ENCODE measurements at places on chromosomes 1 and 21.

DNA sequence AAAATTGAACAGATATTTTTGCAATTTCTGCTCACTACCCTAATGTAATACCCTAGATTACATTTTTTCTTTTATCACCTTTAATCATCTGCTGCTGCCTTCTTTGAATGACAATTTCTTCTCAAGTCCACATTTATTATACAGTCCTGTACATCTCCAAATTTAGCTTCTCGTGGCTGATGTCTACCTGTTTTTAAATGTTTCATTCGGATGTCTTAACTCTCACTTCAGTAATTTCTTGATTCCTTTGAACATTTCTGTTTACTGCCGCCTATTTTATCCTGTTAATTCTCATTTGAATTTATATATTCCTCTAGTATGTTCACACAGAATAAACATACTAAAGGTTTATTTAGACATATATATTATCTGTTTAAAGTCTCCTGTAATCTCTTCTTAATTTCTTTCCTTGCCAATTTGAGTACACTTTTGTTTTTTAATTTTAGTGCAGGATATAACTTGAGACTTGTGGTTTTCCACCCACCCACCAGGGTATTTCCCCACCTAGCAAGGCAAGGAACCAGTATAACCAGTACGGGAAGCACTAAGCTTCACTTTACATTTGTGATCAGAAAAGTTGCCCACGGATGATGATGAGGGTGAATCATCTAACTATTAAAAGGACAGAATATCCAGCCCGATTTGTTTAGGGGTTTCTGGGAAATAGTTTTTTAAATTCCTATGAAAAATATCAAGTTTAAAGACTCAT, 12.7 kb downstream of the INSL5 start:
- DNase-seq, result no peak

DNA sequence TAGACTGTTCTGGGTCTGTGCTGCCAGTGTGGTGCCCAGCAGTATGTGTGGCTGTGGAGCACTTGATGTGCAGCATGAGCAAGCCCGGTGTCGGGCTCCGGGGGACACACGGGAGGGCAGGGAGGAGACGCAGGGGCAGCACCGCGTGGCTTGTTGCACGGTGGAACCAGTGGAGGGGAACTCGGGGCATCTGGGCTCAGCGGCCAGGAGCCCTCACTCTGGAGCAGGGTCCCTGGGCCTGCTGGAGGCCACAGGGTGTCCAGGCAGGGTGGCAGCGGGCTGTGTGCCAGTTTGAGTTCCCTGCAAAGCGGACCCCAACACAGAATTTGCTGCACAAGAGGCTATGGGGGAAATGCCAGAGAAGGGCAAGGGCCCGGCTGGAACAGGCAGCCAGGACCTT, 30.6 kb downstream of the PCNT start:
- no peak for DNase-seq

- no peak for DNase-seq
Observed at GRCh38 chr21:42102991-42103390, 31.9 kb downstream of the UMODL1 start.

GRCh38 chr1:33898881-33899280, 35.0 kb downstream of the HMGB4 start:
- no peak for DNase-seq

GRCh38 chr1:53615101-53615500, 123.9 kb downstream of the GLIS1 start:
- no peak for DNase-seq

GRCh38 chr1:15799928-15800835, 7.3 kb downstream of the UQCRHL start:
- no peak for DNase-seq

DNA sequence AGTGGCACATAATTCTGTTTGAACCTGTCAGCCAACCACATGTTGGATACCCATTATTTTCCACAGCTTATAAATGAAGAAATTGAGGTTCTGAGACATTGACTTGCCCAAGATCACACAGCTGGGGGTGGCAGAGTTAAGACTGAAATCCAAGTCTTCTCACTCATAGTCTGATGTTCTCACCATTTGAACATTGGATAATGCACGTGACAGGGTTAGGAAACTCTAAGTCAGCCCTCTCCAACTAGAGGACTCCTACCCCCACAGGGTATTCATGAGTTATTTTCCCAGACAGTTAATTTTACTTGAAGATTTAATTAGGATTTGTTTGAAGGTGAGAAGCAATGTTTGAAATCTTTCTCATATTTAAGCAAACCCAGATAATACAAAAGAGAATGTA, 38.1 kb upstream of the C1orf105 start:
- DNase-seq, result no peak

DNA sequence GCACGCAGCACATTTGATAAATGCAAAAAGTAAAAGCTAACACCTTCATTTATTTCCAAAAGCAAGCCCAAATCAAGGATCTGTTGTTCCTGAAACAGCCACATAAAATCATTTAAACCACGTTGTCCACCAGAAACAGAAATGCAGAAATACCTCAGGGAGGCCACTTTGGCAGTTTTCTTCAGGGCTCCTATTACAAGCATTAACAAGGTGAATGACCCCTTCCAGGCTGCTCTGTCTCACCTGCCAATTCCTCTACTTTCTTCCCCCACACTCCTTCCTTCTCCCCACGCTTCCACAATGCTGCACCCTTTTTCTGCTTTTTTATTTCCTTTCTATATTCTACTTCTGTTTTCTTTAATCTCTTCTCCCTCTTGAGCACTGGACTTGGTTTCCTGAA, 55.0 kb upstream of the PTGFRN start:
- DNase-seq, result no peak

- no peak for DNase-seq
Observed at GRCh38 chr1:63955370-63956145, 181.7 kb downstream of the ROR1 start.

DNA sequence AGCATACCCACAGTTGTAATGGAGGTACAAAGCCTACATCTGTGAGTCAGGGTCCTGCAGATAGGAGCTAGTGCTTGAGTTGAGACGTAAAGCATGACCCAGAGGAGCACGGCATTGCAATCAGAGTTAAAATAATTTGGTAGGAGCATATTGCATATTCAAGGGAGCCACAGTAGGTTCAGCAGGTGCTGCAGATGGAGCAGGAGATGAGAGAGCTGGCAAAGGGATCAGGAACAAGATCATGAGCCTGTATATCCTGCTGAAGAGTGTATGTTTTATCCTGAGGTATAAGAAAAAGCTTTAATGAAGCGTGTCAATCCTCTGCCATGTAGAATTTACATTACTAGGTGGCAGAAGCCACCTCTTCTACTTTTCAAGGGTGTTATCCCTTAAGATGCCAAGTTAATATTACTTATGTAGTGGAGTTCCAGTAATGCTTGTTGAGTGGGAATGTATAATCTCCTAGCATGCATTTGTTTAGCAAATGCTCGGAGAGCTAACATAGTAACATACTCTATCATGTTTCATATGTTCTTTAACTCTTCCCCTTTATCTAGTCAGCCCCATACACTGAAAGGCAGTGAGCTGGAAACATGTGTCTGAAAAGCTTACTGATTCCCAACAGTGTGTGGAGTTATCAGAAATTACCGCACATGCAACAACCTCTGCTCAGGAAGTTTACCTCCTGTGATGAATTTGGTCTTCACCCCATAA, 300.3 kb downstream of the GRIK1 start:
- no peak for DNase-seq

GRCh38 chr1:243494741-243495431, 239.0 kb downstream of the SDCCAG8 start:
- no peak for DNase-seq

DNA sequence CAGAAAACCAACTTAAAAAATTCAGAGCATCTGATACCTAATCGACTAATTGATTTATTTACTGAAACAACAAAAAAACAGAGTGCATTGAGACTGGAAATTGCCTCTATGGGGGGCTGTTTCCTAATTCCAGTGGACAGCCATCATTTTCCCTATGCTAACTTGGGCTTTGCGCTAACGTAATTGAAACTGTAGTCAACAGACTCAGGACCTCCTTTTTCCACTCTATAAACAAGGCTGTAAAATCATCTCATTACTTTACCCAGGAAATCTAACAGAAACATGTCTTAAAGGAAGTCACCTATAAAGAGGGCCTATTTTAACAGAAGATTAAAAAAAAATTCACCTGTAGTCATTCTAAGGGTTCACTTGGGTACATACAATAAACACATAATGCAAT, 2.1 kb downstream of the ERG start:
- no peak for DNase-seq

GRCh38 chr1:33384040-33384812, 46.7 kb downstream of the PHC2 start:
- no peak for DNase-seq

DNA sequence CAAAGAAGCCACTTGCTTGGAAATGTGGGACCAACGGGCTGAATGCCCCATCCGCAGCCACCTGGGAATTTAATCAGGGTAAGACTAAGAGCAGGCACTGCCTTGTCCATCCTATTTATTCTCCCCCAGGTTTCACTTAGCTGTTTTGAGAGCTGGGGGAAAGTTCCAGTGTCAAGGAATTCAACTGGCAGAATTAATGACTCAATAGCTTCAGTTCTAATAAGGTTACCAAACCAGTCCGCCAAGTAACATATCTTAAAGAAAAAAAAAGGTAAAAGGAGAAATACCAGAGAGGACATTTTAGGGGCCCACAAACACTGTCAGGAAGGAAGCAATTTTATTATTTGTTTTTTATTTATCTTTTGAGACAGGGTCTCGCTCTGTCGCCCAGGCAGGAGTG, 157.6 kb upstream of the SOD1 start:
- no peak for DNase-seq

GRCh38 chr1:168466092-168466713, 77.6 kb downstream of the XCL2 start:
- DNase-seq, result no peak

DNA sequence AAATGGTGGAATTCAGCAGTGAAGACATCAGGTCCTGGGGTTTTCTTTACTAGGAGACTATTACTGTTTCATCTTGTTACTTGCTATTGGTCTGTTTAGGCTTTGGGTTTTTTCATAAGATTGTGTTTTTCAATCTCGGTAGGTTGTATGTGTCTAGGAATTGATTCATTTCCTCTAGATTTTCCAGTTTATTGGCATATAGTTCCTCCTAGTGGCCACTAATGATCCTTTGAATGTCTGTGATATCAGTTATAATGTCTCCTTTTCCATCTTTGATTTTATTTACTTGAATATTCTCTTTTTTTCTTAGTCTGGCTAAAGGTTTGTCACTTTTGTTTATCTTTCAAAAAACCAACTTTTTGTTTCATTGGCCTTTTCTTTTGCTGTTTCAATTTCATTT, 233.0 kb downstream of the RWDD3 start:
- DNase-seq, result no peak

- no peak for DNase-seq
Observed at GRCh38 chr1:219668446-219668845, 55.5 kb upstream of the ZC3H11B start.

DNA sequence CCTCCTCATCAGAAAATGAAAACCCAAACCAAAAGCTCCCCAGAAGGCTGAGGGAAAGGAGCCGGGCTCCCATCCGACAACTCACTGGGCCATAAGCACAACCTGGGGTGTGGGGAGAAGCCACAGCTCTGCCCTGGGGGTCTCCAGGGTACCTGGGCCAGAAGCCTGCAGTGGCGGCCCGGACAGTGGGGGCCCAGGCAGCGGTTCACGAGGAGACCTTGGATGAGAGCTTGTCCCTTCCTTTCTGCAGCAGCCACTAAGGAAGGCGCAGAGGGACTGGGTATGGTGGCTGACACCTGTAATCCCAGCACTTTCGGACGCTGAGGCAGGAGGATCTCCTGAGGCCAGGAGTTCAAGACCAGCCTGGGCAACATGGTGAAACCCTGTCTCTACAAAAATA, 17.5 kb upstream of the TRAPPC10 start:
- DNase-seq, result no peak

- no peak for DNase-seq
Observed at GRCh38 chr21:45839274-45839673, 142.3 kb upstream of the COL6A1 start.

DNA sequence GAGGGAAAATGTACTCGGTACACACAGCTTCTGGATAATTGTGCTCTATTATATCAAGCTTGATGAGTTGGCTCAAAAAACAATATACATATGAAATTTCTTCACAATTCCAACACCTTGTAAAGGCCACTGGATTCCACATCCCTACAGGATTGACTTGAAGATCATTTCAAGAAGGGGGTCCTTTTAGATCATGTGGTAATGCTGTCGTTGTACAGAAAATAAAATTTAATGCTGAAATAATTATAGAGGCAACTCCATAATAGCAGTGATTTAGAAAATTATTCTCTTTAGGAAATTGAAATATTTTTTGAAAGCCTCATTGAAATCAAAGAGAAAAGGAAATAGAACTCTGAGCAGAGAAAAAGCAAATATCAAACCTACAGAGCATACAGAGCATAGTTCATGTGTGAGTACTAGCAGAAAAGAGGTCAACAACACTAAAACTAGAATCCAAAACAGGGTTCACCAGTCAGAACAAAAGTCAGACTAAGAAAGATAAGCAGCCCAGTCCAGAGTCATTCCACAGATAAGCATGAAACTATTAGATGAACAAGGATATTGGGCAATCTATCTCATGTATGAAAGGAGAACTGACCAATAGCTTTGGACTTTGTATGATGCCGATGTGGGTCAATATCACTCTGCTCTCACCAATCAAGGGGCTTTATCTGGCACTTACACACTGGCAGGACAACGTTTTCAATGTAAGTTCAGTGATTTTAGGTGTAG, 79.5 kb upstream of the PALMD start:
- DNase-seq, result no peak

DNA sequence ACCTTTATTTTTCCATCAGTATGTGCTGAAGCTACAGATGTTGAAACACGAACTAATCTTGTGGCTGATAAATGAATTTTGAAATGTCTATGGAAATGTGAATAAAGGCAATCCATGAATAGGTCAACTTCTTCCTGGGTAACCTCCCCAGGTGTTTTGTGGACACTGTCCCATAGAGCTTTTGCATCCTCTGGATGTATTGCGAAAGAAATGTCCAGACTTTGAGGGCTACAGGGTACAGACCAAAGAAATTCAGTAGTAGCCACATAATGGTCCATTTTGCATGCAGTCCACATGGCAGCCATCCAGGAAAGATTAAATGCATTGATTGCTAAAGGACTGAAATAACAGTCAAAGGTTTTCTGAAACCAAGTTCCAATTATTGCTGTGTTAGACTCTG, 21.5 kb upstream of the DARS2 start:
- no peak for DNase-seq

- no peak for DNase-seq
Observed at GRCh38 chr1:84146411-84147032, 2.5 kb downstream of the PRKACB start.

GRCh38 chr1:93707956-93708355, 26.3 kb upstream of the BCAR3 start:
- DNase-seq, result no peak

DNA sequence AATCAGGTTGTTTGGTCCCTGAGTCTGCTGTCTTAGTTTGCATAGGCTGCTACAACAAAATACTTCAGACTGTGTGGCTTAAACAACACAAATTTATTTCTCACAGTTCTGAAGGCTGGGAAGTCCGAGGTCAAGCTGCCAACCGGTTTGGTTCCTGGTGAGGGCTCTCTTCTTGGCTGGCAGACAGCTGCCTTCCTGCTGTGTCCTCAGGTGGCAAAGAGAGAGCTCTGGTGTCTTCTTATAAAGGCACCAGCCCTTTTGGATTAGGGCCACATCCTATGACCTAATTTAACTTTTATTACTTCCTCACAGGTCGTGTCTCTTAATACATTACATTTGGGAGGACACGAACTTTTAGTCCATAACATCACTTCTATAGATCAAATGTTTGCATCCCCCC, 89.6 kb upstream of the CD34 start:
- DNase-seq, result no peak

GRCh38 chr1:84861516-84861915, 31.5 kb downstream of the LPAR3 start:
- no peak for DNase-seq

- no peak for DNase-seq
Observed at GRCh38 chr21:45548711-45549491, 6.7 kb upstream of the SLC19A1 start.
